ENCODE measurements at places on chromosomes 3 and 15.

DNA sequence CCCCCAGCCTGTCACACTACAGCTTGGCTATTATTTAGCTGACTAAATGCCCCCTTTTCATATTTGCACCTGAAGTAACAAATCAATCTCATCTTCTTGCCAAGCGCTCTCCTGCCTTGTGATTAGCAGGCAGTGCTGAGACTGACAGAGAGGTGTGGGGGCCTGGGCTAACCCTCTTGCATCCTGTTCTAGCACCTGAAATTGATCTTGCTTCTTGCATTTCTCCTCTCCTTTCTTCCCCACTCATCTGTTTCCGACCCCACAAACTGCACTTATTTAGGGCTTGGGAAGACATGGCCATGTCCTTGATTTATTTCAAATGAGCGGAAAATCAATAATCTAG is 309.0 kb upstream of the PROK2 start:
- DNase-seq: no peak

DNA sequence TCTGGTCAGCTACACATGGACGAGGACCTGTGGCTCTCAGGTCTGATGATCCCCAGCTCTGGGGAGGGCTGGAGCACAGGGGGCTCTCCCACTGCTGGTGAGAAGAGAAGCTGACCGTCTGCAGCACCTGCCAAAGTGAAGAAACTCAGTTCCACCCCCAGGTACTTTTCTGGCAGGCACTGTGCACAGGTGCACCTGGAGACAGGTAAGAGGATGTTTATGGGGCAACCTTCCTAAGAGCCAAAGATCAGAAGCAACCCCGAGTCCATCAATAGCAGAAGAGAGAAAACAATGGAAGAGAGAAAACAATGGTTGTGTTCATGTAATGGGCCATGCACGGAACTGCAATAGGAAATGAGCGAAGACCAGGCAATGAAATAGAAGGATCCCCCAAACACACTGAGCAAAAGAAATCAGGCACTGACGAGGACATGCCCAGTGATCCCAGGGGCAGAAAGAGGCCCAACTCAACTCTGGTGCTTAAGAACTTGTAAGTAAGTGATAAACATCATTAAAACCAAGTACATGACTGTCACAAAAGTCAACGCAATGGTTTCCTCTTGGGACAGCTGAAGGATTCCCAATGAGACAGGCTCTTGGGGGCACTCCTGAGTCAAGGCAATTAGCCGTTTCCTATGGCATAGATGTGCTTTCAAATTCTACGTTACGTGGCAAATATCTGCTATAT is 95.0 kb upstream of the ALDH1A3 start:
- no peak for DNase-seq

GRCh38 chr3:86785386-86785785 is 205.6 kb downstream of the VGLL3 start:
- no peak for DNase-seq

DNA sequence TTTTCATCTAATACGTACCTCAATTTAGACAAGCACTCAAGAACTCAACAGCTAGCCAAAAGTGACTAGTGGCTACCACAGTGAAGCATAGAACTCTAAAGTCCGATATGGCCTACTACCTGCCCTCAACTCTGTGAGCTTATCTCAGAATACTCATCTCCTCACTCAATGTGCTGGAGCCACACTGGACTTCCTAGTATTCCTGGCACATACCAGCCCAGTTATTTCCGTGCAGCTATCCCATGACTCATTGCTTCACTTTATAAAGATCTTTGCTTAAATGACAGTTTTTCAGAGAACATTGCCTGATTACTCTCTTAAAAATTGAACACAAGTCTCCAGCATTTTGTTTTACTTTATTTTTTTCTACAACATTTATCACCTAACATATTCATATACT is 524.7 kb downstream of the PYDC2 start:
- DNase-seq: no peak

GRCh38 chr15:91855684-91856489 is 2.4 kb downstream of the SLCO3A1 start:
- peak; percentile 8 for DNase-seq

GRCh38 chr15:37758412-37758811 is 176.0 kb upstream of the TMCO5A start:
- no peak for DNase-seq

DNA sequence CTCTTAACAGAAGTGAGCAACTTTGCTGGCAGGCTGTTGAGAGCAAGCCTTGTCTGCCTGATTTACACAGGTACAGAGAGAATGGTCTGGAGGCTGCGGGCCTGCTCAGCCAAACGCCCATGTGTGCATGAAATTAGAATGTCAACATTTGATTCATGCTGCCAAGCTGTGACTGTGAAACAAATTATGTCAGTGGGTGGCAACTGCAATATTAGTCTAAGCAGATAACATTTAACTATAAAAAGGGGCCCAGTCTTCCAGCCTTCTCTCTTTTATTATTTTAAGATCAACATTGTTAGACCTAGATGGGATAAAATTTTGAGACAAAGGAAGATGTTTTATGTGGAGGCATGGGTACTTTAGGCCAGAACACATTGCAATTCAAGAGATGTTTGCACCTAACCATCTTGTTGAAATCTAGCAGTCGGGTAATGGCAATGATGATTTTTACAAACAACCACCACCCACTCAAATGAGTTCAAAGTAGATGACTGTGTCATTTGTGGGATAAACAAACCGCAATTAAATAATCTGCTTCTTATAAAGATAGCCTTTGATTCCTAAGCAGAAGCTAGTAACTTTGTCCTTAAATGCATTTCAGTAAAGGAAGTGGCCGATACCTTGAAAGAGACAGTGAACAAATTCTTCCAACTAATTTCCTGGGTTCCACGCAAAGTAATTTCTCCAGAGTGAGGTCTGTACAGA is 70.2 kb downstream of the FOXB1 start:
- DNase-seq: no peak
